ENCODE measurements at places on chromosomes 7 and 10. TPM values are rescaled to one million over a fixed set of nuclear protein-coding genes. Genes with fewer than 3 reads are reported as not detected.

NUPR2 gene
- 1.0 TPM for total RNA-seq

KAZALD1 gene
- total RNA-seq, result 1.4 TPM

MOGAT3 gene
- not detected for total RNA-seq

IDI2 gene
- not detected for total RNA-seq
